Fibroblast of the aortic adventitia (primary cell): ENCODE measurements at places on chromosomes 4 and X. TPM values are rescaled to one million over a fixed set of nuclear protein-coding genes. Genes with fewer than 3 reads are reported as not detected.

SCFD2 gene
- total RNA-seq, result 36.7 and 69.2 TPM in 2 replicates

THOC2 gene
- 96.7 and 108 TPM in 2 replicates for total RNA-seq

SCARB2 gene
- 114 and 184 TPM in 2 replicates for total RNA-seq

ANXA3 gene
- total RNA-seq, result 12.3 and 31.2 TPM in 2 replicates

RBM47 gene
- total RNA-seq, result 0.72 and 8.3 TPM in 2 replicates

TRAPPC2 gene
- total RNA-seq, result 21.5 and 31.4 TPM in 2 replicates

MAGEB10 gene
- total RNA-seq, result not detected in 2 replicates

TMEM31 gene
- not detected in 2 replicates for total RNA-seq

CT45A1 gene
- not detected in 2 replicates for total RNA-seq

SMIM31 gene
- total RNA-seq, result not detected in 2 replicates

SPACA5 gene
- total RNA-seq, result not detected in 2 replicates

EFNB1 gene
- total RNA-seq, result 7.4 and 29.7 TPM in 2 replicates

ASB12 gene
- total RNA-seq, result not detected in 2 replicates

TGIF2LX gene
- total RNA-seq, result not detected in 2 replicates

SSX2 gene
- total RNA-seq, result not detected in 2 replicates

IL9R gene
- not detected in 2 replicates for total RNA-seq

NSG1 gene
- total RNA-seq, result 0.09 and 2.7 TPM in 2 replicates

CT45A5 gene
- total RNA-seq, result not detected in 2 replicates

MTMR8 gene
- total RNA-seq, result 0.27 and 4.8 TPM in 2 replicates

TLR6 gene
- 2.2 and 5.0 TPM in 2 replicates for total RNA-seq

MEPE gene
- total RNA-seq, result not detected in 2 replicates

PSAPL1 gene
- not detected in 2 replicates for total RNA-seq

ADGRG4 gene
- total RNA-seq, result not detected in 2 replicates

ARR3 gene
- total RNA-seq, result not detected in 2 replicates

APLN gene
- 0.54 and 3.8 TPM in 2 replicates for total RNA-seq

TAF7L gene
- 0.63 and 0.98 TPM in 2 replicates for total RNA-seq

PF4V1 gene
- total RNA-seq, result not detected in 2 replicates

GAGE12H gene
- total RNA-seq, result not detected in 2 replicates

SMIM10 gene
- total RNA-seq, result 5.0 and 6.6 TPM in 2 replicates

ARHGAP24 gene
- total RNA-seq, result 67.6 and 104 TPM in 2 replicates

GYPE gene
- total RNA-seq, result 3.1 TPM in 1 of 2 replicates, not detected in the other

KDR gene
- total RNA-seq, result 2.5 and 10.9 TPM in 2 replicates

CLDN24 gene
- total RNA-seq, result not detected in 2 replicates

HTRA3 gene
- total RNA-seq, result 7.6 and 9.6 TPM in 2 replicates

ADH1A gene
- total RNA-seq, result 0.27 TPM in 1 of 2 replicates, not detected in the other

GLRA3 gene
- not detected in 2 replicates for total RNA-seq

COL4A6 gene
- total RNA-seq, result 1.3 and 2.2 TPM in 2 replicates

TSPAN7 gene
- total RNA-seq, result 0.09 and 0.82 TPM in 2 replicates

SYNPO2 gene
- 3.4 and 28.3 TPM in 2 replicates for total RNA-seq

CFAP99 gene
- total RNA-seq, result not detected in 2 replicates

SPANXA2 gene
- total RNA-seq, result not detected in 2 replicates

S100G gene
- total RNA-seq, result not detected in 2 replicates

GLOD5 gene
- total RNA-seq, result not detected in 2 replicates

LUZP4 gene
- total RNA-seq, result not detected in 2 replicates

CABS1 gene
- total RNA-seq, result not detected in 2 replicates

PNMA6F gene
- not detected in 2 replicates for total RNA-seq

SPATA18 gene
- 21.7 and 22.3 TPM in 2 replicates for total RNA-seq

CFI gene
- 17.6 and 201 TPM in 2 replicates for total RNA-seq

HPGD gene
- total RNA-seq, result 2.7 TPM in 1 of 2 replicates, not detected in the other

ANAPC10 gene
- 4.9 and 33.0 TPM in 2 replicates for total RNA-seq

SPIN4 gene
- 3.1 and 13.3 TPM in 2 replicates for total RNA-seq

ADGRA3 gene
- total RNA-seq, result 22.8 and 31.9 TPM in 2 replicates

MGST2 gene
- 3.6 and 8.0 TPM in 2 replicates for total RNA-seq

JADE1 gene
- total RNA-seq, result 20.0 and 25.8 TPM in 2 replicates

CNOT6L gene
- total RNA-seq, result 16.4 and 22.2 TPM in 2 replicates

CRMP1 gene
- total RNA-seq, result not detected in 2 replicates

MOSPD2 gene
- 25.5 and 30.5 TPM in 2 replicates for total RNA-seq

ESX1 gene
- not detected in 2 replicates for total RNA-seq
